ENCODE measurements at places on chromosomes 7 and 10. TPM values are rescaled to one million over a fixed set of nuclear protein-coding genes. Genes with fewer than 3 reads are reported as not detected.

Gene VAX1
- 0.47 TPM for polyA plus RNA-seq

Gene TAS2R4
- polyA plus RNA-seq = 0.71 TPM

Gene VIPR2
- polyA plus RNA-seq = 2.5 TPM

Gene C10orf62
- 304 TPM for polyA plus RNA-seq

Gene KLF6
- 41.5 TPM for polyA plus RNA-seq

Gene LRRC17
- 8.2 TPM for polyA plus RNA-seq

Gene SAMD9
- polyA plus RNA-seq = 0.73 TPM

Gene PLXNA4
- polyA plus RNA-seq = 3.4 TPM

Gene ANLN
- polyA plus RNA-seq = 17.6 TPM

Gene PON3
- polyA plus RNA-seq = 53.7 TPM

Gene MPP7
- polyA plus RNA-seq = 22.7 TPM

Data from testis (tissue), 5 donors.